ENCODE measurements at places on chromosomes 11 and 22.

GRCh38 chr22:46429325-46429853, 93.9 kb downstream of the TRMU start:
- no peak for DNase-seq

- no peak for DNase-seq
These were observed 800 bp downstream of the KCTD21 start for GRCh38 chr11:78187366-78188285.

DNA sequence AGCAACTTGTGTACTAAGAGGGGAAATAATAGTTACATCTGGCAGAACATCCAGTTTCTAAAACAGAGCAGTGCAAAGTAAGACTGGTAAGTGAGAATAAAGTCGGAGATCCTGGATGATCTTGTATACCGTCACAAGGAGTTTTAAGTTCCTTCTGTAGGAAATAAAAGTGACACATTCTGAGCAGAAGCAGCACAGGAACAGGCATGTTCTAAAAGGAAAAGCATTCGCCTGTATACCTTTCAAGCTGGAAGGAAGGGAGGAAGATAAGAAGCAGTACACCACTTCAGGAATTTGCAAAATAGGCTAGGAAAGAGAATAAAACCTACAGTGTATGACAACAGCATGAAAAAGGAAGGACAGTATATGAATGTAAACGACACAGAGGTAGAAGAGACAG, 106.2 kb upstream of the TP53AIP1 start:
- no peak for DNase-seq

GRCh38 chr11:63877658-63878241, 38.8 kb downstream of the MARK2 start:
- no peak for DNase-seq

GRCh38 chr22:39457556-39458443, 988 bp downstream of the MGAT3 start:
- DNase-seq = no peak

Data from NCI-H526 treated with DMSO at 0.1 percent for 48 hours (cell line).